ENCODE measurements at places on chromosomes 11 and 22.

DNA sequence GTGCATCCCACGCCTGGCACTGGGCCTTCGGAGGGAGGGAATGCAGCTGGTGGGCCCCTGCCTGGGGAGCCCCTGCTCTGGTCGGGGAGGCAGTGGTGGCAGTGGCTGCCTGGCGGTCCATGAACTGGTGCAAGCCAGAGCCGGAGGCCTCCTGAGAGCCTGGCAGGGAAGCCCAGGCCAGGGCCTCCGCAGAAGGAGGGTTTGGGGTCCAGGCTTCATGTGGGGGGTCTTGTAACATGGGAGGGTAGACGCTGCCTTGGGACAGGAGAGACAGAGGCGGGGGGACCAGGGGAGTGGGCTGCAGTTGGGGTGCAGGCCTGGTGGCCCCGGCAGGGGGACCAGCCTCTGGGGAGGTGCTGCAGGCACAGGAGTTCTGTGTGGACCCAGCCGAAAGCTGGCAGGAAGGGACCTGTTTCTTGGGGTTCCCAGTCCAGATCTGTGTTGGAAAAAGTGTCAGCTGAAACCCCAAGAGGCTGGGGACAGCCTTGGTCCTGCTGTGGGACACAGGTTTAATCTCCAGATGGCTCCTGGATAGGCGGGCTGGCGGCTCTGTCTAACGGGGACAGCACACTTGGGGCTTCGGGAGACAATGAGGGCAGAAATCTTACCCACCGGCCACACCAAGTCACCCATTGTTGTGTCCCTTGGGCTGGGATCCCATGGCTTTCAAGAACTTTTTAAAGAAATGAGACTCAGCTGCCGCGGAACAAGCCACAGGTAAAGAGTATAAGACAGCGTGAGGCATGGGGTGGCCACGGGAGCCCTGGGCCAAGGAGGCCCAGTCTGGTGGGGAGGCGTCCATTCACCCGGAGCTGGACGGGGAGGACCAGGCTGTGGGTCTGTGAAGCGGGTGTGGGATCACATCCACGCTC, 73.5 kb downstream of the KCNQ1 start:
- no peak for DNase-seq

- no peak for DNase-seq
These were observed 606.3 kb upstream of the ARHGAP42 start for GRCh38 chr11:100080821-100081220.

DNA sequence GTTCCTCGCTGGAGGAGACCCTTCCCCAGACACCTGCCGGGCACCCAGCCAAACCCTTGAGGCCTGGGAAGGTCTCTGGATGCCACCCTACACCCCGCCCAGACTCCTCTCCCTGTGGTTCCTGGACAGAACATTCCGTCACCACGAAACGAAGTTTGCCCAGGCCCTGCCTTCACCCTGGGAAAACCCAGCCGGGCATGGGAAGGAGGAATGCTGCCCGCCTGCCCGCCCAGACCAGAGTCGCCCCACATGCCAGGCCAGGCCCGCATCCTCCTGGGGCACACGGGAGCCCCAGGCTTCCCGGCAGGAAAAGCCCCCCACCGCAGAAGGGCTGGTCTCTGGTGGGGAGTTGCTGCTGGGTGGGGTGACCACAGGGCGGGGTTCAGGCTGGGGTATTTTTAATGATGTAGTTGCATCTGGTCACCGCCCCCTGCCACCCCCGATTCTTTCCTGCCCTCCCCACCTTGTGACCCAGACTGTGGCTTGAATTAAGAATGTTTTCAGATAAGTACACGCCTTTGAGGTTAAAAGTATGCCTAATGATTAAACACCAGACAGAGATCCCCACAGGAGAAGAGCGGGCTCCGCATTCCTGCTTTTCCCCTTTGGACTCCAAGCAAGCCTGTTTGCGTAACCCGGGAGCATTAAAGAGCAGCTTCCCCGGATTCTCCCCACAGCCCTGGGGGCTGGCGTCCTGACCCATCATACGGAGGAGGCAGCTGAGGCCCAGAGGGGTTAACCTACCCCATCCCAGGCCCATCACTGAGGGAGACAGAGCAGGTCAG, 44.6 kb upstream of the PPARA start:
- DNase-seq = no peak

- DNase-seq = no peak
These were observed 5.1 kb upstream of the IGSF9B start for GRCh38 chr11:133961890-133962289.

- no peak for DNase-seq
These were observed 1.3 kb upstream of the ISX start for GRCh38 chr22:35064664-35065063.

GRCh38 chr22:24416611-24417010, 10.8 kb upstream of the ADORA2A start:
- DNase-seq = no peak
